ENCODE measurements at places on chromosomes 16 and 17.

GRCh38 chr17:79833110-79833450, 6.2 kb downstream of the CBX4 start:
- no peak for DNase-seq

GRCh38 chr16:10335681-10336080, 50.2 kb upstream of the ATF7IP2 start:
- DNase-seq = no peak

DNA sequence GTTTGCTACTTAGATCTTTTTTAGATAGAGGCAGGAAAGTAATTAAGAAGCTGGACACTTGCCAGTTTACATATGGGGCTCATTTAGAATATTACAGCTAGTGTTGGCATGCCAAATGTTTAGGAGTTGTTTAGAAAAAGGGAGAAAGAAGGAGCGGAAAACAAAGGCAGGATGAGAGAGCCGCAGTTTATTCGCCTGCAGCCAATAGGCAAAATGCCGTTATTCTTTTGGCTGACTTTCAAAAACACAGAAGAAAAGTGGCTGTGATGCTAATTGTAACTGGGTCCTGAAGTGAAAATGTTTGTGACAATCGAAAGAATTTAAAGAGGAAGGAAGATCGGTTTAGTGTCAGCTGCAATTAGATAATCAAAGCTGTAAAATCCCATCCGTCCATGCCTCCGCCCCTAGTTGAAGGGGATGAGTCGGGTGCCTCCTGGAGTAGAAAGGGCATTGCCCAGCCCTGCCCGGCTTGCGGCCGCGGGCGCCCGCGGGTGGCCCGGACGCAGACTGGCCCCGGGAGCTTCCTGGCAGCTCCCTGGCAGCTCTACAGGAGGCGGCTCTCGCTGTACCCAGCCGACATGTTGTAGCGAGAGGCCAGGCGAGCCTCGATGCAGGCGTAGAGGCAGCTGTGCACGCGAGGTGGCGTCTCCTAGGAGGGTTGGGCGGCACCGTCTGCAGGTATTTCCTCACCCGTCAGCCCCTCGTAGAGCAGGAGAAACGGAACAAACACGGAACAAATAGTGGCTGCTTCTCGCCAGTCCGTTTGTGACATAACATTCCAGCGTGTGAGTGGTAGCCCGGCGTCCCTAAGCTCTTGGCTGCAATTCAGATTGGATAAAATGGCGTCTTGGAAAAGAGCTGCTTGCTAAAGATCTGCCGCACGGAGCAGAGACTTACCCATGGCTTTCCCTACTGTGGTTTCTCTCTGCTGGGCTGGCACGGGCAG, 82.2 kb downstream of the TNRC6C start:
- DNase-seq = peak; percentile 59

GRCh38 chr16:71803305-71803690, 5.3 kb downstream of the AP1G1 start:
- no peak for DNase-seq

GRCh38 chr16:4505356-4506147, 29.4 kb downstream of the HMOX2 start:
- DNase-seq = peak; percentile 97

DNA sequence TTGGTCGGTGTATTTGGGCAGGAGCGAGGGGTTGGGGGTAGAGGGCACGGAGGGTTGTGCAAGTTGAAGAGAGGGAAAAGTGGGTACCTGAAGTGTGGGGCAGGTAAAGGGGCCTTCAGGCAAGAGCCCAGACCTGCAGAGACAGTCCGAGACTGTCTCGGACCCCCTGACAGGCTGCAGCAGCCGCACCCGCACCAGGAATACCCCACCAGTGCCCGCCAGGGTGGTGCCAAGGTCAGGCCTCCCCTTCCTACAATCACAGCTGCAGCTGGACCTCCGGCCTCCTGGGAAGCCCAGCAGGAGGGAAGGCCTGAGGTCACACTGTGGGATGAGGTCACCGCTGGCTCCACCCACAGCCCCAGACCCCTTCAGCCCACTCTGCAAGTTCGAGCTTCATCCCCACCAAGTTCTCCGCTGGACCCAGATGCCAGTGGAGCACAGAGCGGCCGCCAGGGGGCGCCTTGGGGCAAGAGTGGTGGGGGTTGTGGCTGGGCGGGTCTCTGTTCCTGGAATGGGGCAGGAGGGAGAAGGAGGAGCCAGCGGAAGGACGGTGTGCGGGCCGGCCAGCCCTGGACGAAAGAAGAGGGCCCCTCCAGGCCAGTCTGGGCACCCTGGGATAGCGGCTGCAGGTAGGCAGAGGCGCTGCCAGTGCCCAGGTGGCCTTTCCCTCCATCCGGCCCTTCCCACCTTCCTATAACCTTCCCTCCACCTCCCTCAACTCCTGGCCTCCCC, at the start of gene HSD3B7:
HSD3B7 (plus strand) TSS at position 539 of the 732 bp plus-strand sequence. CDS start 452 bp downstream, outside the sequence.
- peak; percentile 66 for DNase-seq

- DNase-seq = no peak
Measured at GRCh38 chr16:46618516-46618915, 2.7 kb downstream of the SHCBP1 start.

DNA sequence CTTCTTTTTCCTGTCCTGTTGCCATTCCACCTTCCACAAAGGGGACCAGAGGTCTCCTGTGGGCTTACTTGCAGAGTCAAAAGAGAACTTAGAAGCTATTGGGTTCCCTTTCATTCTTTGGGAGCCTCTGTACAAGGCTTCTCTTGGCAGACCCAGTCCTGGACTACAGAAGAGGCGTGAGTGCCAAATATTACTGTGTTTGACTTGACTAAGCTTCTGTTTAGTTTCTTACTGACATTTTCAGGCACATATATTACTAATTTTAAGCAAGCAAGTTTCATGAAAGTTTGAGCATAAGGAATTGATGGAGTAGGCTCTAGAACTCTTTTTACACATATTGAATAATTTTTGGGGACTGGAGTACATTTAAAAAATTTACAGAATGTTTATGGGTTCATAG, 254.4 kb downstream of the HAPSTR1 start:
- DNase-seq = no peak

DNA sequence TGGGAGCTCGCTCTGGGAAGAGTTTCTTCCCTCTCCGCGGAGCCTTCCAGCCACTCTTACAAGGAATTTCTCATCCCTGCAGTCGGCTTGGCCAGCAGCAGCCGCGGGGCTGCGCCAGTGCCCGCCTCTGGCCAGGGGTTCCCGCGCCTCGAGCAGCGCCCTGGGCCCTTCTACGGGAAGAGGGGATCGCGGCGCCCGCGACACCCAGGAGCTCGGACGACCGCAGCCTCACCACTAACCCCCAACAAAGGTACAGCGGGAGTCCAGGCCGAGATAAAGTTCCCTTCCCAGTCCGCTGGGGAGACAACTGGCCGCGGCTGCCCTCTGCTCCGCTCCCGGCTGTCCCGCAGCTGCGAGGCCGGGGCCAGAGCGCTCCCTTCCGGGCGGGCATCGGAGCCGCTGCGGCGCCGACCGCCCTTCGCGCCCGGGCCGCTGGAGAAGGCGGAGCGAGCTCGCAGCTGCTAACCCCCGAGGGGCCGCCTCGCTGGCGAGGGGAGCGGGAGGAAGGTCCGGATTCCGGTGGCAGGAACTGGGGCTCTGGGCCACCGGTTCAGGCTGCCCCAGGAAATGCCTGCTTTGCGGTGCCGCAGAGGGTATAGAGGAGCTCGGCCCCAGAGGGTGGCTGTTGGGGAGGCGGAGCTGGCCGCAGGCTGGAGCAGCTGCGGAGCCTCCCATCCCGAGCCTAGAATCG, 3.6 kb upstream of the HS3ST3B1 start:
- peak; percentile 87 for DNase-seq

DNA sequence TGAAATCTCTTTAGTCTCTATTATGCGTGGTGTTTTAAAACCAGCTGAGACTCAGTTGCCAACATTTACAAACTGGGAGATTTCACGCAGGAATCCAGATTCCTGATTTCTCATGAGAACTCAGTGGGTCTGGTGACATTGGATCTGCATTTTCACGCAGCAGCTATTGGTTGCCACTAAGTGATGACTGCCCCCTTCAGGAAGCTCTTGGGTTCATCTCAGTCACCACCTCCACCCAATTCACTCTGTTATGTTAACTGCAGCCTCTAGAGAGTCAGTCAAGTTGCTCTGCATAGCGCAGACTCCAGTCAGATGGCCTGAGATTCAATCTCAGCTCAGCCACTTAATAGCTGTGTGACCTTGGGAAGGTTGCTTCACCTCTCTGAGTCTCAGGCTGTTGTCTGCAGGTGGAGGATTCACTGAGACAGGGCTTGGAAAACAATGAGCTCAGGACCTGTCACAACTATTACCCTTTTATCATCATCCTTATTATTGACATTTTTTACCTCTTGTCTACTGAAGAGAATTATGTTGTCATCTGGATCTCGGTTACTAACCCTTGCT, 6.4 kb downstream of the SHISA9 start:
- DNase-seq = no peak

DNA sequence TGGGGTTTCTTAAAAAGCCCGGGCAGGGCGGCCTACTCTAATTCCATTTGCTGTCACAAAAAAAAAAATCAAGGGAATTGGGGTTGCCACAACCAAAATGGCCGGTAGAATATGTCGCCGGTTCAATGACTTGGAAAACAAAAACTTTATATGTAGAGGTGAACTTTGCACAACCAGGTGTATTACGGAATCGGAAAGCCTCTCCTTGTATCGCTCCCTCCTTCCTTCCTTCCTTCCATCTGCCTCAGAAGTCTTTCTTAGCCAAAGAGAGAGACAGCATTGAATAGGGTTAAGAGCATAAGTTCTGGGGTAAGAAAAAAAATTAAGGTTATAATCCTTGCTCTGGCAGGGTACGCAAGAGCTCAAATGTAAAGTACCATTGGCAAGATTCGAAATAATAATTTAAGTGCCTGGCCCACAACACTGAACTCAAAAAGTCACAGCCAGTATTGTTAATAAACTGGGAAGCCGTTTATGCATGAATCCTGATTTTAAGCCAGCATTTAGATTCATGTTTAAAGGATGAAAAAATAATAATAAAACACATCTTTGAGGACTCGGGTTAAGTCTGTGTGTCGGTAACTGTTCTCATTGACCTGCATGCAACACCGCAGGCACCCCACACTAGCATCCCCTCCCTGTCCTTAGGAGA, 522 bp upstream of the GLG1 start:
- DNase-seq = no peak

- DNase-seq = peak; percentile 1
Measured at GRCh38 chr16:49183911-49184310, 97.7 kb downstream of the CBLN1 start.

GRCh38 chr17:34990921-34991365, 10.6 kb downstream of the LIG3 start:
- DNase-seq = peak; percentile 24

GRCh38 chr16:66714654-66715307, 18.2 kb upstream of the CMTM4 start:
- no peak for DNase-seq

- no peak for DNase-seq
Measured at GRCh38 chr17:79657036-79657435, 46.2 kb upstream of the RBFOX3 start.

- DNase-seq = no peak
Measured at GRCh38 chr16:79165079-79165478, 435.5 kb downstream of the MAF start.

- DNase-seq = no peak
Measured at GRCh38 chr17:67162771-67163170, 82.2 kb downstream of the HELZ start.

DNA sequence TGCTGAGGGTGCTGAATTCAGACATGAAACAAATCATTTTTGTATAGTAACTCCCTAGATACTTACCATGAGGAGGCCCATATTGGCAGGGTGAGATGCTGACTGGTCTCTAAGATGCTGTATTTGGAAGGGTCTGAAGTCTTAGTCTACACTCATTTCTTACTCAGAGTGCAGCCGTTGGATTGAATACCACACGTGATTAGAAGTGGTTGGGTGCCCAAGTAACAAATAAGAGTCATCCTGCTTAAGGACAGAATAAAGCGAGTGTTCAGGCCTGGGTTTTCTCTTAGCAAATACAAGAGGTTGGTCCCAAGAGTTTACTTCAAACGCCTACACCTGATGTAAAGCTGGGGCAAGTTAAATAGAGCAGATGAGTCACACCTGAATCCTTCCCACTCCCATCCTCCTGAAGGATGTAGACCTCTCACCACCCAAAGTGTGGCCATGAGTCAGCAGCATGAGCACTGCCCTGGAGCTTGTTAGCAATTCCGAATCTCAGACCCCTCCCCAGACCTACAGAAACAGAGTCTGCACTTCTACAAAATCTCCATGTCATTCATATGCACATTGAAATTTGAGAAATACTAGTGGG, 284.6 kb upstream of the CDH5 start:
- no peak for DNase-seq

DNA sequence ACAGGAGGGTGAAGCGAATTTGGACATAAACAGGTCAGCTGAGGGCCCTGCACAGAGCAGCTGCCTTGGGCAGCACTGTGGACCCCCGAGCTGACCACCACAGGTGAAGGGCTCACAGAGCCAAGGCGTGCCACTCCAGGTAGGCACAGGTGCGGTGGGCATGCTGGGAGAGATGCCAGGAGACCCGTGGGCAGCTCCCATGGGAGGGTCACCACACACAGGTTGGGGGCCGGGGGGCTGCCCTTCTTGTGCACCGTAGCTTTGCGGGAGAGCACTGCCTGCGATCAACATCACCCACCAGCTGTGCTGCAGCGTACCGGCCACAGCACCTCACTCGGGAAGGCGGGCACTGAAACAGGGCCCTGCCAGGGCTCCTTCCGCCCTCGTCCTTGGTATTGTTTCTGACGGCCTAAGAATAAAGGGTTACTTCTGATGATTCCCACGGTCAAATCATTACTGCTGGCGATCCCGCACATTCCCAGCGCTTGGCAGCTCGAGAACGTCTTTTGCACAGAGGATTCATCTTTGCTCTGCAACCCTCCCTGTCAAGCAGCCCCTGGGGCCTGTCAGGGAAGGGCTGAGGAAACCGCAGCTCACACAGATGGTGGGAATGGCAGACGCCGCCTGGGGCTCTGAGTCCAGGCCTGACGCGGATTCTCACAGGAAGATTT, 181.7 kb downstream of the BANP start:
- no peak for DNase-seq

GRCh38 chr16:46789499-46790414, 41.2 kb downstream of the C16orf87 start:
- DNase-seq = peak; percentile 84

DNA sequence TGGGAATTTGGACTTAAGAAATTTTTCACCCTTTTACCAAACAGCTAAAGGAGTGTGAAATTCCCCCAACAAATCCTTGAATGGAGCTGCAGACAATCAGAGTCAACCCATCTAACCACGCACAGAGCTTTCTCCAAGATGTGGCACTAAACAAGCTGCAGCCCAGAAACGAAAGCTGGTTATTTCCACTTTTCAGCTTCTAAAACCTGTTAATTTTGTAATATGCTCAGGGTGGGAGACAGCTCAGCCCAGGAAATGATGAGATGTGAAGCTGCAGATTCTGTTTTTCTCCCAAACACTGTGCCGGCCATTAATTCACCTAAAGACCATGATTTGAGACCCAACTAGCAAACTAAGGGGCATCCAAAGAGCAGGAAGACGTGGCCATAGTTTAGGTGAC, 33.2 kb upstream of the ABR start:
- DNase-seq = no peak

- DNase-seq = no peak
Measured at GRCh38 chr16:22721511-22722100, 92.4 kb upstream of the HS3ST2 start.

Data from common myeloid progenitor, CD34-positive (primary cell).